ENCODE measurements at places on chromosomes 2 and 18.

DNA sequence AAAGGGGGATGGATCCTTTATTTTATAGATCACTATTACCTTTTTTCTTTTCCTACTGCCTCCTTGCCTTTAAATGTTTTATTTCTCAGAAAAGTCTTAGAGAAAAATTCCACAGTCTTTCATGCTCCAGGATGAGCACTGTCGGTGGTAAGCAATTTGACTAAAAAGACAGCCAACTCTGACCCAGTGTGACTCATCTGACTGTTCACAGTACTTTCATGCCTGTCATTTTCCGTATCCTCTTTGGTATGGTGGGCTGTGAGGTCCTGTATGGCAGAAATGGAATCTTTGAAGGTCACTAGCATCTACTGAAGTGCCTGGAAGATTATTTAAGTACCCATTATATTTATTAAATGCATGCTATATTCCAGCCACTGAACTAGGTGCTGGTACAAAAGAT is 2.1 kb upstream of the RFTN2 start:
- DNase-seq, result no peak

- no peak for DNase-seq
Observed at GRCh38 chr18:48740068-48740440, 201.2 kb downstream of the CTIF start.

DNA sequence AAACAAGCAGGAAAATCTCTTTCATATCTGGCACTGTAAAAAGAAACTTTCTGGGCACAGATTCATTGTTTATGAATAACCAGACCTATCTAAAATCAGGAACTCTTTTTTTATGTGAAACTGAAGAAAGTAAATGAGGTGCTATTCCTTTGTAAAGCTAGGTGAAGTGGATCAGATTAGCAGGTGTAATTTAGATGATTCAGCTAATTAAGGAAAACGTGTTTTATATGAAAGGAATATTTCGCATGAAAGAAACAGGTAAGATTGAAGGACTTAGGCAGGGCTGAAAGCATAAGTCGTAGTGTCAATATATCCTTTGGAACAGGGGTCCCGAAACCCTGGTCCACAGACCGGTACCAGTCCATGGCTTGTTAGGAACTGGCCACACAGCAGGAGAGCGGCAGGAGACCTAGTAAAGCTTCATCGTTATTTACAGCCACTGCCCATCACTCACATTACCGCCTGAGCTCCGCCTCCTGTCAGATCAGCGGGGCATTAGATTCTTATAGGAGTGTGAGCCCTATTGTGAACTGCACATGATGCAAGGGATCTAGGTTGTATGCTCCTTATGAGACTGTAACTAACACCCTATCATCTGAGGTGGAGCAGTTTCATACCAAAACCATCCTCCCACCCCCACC is 20.3 kb upstream of the XIRP2 start:
- DNase-seq, result no peak

- DNase-seq, result no peak
Observed at GRCh38 chr18:74146756-74147155, 878 bp downstream of the FBXO15 start.

GRCh38 chr2:29074411-29074810 is at the start of gene PCARE:
Gene PCARE, minus strand, starts transcription at chr2:29074523. Its CDS starts 262 bp downstream, at chr2:29074261.
- no peak for DNase-seq

GRCh38 chr2:207706936-207707860 is 4.2 kb upstream of the CCNYL1 start:
- DNase-seq, result no peak

- DNase-seq, result no peak
Observed at GRCh38 chr2:175399326-175399725, 217.8 kb upstream of the ATP5MC3 start.

DNA sequence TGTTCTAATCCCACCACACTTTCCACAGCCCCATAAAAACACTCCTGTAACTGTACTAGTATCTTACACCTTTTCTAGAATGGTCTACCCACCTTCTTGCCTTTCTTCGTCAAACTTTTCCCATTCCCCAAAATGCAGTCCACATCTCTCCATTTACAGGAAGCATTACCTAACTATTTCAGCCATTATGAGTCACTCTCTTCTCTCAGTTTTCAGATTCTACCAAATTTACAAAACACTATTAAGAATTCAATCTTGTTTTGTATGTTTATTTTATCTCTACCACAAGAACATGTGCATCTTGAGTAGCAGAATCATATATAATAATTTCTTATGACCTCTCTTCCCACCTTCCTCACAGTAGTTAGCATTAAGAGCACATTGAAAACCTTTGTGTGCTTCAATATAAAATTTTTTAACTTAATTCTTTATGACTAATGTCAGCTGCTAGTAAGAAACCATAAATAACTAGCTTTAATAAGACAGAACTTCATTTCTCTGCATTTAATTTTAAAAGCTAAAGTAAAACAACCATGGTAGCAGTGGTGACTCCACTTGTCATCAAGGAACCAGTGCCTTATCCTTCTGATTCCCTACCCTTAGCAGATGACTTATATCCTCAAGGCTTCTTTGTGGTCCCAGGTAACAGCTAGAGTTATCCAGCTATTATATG is 56.6 kb upstream of the MAP2 start:
- DNase-seq, result no peak

- DNase-seq, result no peak
Observed at GRCh38 chr2:43005975-43006833, 213.8 kb upstream of the HAAO start.

DNA sequence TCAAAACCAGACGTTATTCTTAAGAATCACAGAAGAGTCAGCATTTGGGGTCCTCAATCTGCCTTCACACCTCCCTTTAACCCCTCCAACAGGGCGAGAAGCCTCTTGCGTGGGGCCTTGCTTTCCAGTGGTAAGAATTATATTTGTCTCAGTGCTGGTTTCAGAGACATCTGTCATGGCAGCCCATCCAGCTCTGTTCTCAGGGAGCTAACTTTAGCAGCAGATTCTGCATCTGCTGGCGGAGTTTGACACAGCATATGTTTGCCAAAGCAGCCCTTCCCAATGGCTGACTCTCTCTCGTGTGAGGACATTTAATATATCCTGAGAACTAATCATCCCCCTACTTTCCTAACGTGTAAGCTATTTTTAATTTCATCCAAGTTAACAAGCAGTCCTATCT is 91.5 kb upstream of the BCL11A start:
- DNase-seq, result no peak

DNA sequence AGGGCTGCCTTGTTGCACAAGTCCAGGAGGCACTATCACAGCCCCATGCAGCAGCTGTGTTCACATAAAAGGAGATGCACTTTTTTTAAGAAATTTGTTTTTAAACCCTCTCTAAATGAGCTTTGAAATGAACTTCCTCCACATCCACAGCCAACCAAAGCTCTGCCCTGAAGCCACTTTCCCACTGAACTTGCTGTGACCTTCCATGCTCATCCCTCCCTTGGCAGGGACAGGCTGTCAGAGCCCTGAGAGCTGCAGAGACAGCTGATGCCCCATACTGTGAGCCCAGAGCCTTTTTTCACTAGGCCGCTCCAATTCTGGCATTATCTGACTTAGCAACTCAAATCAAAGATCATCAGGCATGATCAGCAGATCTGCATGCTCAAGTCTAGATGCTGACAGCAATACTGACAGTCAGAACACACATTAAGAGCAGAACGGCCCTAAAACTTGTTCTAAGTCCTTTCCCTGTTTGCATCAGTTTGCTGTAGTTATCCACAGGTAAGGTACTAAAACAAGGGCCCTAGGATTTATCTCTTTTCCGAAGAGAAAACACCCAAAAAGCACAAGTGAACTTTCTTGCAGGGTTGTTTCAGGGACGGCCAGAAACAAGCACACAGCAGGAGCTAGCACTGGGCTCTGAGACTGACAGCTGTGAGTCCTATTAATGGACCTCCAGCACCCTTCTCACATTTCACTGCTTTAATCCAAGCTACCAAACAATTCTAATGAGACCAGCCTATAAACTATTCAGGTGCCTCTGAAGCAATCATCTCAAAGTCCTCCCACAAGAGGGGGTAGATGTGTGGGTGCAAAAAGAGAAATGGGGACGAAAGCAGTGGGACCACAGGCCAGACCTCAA is 34.9 kb downstream of the RNU4ATAC start:
- no peak for DNase-seq

DNA sequence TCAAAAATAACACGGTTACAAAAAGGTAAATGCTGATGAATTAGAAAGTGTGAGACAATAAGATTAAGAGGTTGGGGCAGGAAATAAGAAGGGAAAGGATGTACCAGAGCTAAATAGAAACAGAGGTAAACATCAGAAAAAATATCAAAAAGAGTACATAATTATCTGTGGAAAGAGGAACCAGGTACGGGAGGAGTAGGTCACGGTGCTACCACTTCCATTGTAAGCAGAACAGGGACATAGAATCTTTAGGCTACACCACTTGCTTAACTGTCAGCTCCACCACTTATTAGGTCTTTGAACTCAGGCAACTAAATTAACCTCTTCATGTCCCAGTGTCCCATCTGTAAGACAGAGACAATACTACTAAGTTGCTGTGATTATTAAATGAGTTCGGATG is 350.3 kb downstream of the LRATD1 start:
- no peak for DNase-seq

- DNase-seq, result no peak
Observed at GRCh38 chr2:12930391-12930790, 213.7 kb downstream of the TRIB2 start.

DNA sequence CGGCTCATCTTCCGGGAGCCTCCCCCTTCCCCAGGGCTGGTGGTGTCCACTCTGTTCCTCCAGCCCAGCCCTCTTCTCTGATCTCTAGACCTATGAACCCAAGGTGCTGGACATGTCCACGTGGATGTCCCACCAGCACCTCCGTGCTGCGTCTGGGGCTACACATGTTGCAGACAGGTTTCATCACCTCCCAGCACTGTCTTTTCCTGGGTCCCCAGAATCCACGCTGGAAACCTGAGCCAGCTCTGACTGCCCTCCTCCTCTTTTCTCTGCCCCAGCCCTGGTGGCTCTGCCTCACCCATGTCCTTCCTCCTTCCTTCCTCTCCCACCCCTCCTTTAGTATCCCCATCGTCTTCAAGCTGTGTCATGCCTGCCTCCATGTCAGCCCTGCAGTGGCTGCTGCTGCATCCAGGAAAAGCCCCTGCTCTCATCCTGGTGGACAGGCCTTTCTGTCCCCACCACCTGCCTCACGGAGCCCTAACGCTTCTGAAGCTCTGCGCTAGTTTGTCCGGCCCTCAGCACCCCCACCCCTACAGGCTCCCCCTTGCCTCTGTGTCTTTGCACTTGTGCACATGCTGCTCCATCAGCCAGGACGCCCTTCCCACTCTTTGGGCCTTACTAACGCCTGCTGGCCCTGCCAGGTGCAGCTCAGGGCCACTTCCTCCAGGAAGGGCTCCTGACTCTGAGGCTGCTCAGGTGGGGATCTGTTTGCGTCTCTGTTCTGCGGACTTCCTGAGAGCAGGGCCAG is 105.9 kb downstream of the DYSF start:
- DNase-seq, result no peak

DNA sequence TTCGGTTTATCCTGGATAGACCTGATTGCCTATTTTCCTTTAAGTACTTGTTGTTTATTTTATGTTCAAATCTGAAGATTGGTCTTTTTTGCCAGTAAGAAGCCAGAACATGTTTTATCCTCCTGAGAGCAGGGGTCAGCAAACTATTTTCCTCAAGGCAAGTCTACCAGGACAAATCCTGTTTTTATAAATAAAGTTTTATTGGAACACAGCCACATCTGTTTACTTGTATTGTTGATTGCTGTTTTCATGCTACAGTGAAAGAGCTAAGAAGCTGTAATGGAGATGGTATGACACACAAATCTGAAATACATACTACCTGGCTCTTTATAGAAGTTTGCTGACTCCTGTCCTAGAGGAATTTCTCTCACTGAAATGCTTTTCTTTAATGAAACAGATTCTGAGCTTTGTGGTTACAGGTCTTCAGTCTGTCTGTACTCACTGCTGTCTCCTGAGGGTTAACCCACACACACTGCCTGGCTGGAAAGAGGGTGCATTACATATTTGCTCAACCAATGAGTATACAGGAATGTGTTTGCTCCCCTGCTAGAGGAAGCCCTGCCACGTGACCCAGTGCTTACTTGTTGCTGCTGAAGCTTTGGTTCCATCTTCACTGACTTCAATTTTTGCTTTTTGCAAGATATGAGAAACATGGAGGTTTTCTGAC is 22.6 kb downstream of the MRPL44 start:
- DNase-seq, result no peak

GRCh38 chr2:216992056-216992675 is 132.3 kb upstream of the TNP1 start:
- no peak for DNase-seq

DNA sequence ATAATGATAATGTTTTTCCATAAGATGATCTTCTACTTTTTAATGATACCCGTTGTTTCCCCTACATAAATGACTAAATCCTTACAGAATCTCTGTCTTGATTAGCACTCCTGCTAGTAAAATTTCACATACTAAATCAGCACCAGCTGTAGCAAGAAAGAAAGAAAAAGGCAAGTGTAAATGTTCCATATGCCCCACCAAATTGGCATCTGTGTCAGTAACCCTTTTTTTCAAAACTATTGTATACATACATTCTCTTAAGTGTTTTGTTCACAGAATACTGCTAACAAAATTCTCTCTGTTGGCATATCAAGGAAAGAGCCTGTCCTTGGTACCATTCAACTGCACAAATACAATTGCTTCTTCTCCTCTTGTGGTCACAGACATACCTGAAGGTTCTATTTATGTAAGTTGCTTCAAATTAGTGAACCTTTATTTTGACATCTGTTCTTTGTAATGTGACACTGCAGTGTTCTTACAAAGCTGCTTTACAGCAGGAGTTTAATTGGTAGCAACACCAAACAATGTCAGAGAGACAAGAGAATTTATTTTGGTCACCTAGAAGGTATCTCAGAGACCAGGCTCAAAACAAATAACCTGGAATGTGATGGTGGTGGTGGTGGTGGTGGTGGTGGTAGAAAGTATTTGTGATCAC is 641.9 kb downstream of the ZEB2 start:
- DNase-seq, result no peak
